Glutamatergic neuron (in vitro differentiated cells): ENCODE measurements at places on chromosomes 16 and 17.

GRCh38 chr16:30570636-30571444 is 674 bp downstream of the ZNF688 start:
- peak; percentile 44 for DNase-seq

DNA sequence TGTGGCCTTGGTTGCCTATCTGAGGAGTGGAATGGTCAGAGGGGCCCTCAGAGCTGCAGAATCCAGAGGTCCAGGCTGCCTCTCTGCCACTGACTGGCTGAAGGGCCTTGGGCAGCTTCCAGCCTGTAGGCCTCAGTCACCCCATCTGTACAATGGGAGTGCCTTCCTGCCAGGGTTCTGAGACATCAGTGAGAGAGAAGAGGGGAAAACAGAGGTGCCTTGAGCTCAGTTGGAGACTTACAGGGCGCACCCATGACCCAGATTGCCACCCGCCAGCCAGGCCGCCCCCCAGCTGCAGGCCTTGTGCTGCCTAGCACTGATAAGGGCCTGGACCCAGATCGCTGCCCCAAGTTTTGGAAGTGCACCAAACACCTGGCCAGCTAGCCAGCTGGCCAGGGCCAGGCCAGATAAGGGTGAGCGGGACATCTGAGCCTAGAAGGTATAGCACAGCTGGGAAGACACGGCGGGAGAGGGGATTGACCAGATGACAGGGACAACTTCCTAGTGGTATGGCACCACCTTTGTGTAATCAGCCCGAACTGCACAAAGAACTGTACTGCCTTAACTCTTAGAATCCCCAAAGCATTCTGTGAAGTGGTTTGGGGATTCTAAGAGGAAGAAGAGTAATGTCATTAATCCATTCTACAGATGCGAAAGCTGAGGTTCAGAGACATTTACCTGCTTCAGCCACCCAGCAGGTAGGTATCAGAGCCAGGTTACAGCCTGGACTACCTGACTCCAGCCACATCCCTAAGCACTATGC is 1.4 kb downstream of the SLC4A1 start:
- no peak for DNase-seq

DNA sequence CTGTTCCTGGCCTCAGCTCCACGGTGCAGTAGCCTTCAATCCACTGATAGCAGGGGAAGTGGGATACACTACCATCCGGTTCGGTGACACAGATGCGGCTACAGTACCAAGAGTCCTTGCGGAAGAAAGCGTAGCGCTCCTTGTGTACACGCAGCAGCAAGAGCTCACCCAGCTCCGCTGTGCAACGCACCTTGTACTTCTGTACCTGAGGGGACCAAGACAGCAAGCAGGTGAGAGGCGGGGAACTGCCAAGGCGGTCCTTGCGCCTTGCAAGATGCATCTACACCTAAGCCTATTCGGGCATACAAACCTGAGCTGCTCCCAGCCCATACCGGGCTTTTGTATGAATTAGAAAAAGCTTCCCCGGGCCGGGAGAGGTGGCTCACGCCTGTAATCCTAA is 1.5 kb downstream of the ALOXE3 start:
- DNase-seq = no peak

DNA sequence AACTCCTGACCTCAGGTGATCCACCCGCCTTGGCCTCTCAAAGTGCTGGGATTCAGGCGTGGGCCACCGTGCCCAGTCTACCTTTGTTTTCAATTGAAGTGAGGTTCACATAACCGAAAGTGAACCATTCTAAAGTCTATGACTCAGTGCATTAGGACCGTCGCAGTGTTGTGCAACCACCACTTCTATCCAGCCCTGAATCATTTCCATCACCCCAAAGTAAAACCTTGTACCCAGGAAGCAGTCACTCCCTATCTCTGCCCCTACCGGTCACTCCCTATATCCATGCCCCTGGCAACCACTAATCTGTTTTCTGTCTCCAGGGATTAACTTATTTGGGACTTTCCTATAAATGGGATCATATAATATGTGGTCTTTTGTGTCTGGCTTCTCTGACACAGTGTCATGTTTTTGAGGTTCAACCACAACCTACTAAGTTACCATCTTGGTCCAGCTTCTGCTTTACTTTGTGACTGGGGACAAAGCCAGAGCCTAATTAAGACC is 28.3 kb upstream of the CDC42EP4 start:
- no peak for DNase-seq

GRCh38 chr16:88365244-88365865 is 17.4 kb upstream of the ZNF469 start:
- DNase-seq = peak; percentile 5

GRCh38 chr17:4720787-4721186 is 10.4 kb downstream of the ARRB2 start:
- DNase-seq = no peak

DNA sequence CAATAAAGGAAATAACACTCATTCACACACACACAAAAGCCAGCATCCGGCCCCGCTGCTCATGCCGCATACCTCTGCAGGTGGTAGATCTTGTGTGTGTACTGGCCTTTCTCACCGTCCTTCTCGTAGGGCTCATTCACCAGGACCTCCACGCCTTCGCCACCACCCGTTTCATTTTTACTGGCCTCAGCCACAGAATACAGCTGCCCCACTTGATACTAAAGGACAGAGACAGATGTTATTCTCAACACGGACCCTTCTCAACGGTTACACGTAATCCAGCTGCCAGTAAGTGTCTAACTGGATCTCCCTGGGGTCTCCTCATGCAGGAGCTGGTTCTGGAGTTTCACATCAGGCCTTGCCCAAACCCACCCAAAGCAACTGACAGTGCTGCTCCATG is 9.7 kb downstream of the PITPNA start:
- no peak for DNase-seq

- no peak for DNase-seq
Observed at GRCh38 chr17:55121268-55121667, 143.5 kb upstream of the HLF start.

GRCh38 chr16:70700101-70701020 is 14.5 kb upstream of the MTSS2 start:
- DNase-seq = no peak

DNA sequence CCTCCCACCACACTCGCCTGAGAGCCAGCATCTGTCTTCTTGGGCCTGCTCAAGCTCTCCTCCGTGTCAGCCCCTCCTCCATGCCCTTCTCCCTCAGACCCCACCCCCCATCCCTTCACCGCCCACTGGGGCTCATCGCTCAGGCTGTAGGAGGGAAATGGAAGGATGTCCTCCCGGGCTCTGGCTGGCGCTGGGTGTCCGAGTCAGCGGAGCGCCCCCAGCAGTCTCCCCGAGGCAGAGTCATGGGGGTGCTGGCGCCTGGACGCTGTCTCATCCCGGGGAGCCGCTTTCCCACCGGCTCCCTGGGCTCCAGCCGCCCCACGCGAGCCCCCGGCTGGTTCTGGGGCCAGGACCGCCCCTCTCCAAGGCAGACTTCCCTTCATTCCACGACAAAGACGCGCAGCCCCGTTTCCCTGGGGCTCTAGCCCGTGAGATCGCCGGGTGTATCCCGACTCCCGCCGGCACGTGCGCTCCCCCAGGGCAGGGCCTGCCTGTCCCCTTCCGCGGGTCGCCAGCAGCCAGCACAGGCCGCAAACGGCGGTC is 428 bp upstream of the ANTKMT start:
- DNase-seq = peak; percentile 78

GRCh38 chr17:65370669-65371131 is 190.7 kb downstream of the AXIN2 start:
- no peak for DNase-seq

DNA sequence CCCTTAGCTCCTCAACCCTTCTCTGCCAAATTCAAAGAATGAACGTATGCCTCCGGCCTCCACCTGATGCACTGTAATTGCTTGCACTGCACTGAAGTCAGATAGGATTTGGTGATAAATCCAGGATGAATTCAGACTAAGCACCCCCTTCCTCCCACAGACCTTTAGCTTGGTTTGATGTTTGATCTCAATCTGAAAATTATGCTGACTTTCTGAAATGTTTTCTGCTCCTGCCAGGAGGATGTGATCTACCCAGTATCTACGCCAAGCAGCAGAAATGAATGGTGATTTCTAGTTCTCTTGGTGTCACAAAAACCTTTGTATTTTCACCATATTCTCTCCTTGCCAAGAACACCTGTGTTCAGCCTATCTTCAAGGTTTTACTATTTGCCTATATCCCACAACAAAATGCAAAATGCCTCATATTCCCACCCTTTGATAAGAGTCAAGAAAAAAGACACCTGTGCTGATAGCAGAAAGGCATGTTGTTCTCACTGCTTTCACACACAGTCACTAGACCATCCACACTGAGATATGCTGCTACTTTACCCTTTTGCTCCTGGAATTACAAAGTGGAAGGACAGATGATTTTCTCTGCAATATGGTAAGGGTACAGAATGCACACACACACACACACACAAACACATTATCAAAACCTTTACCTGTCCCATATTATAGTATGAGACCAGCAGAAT is 14.7 kb downstream of the RFFL start:
- DNase-seq = no peak

GRCh38 chr17:58352596-58353388 is 791 bp upstream of the SUPT4H1 start:
- DNase-seq = no peak

GRCh38 chr17:66115246-66115645 is 76.7 kb downstream of the CEP112 start:
- no peak for DNase-seq

GRCh38 chr17:77446940-77447634 is 306.3 kb downstream of the SEC14L1 start:
- no peak for DNase-seq

DNA sequence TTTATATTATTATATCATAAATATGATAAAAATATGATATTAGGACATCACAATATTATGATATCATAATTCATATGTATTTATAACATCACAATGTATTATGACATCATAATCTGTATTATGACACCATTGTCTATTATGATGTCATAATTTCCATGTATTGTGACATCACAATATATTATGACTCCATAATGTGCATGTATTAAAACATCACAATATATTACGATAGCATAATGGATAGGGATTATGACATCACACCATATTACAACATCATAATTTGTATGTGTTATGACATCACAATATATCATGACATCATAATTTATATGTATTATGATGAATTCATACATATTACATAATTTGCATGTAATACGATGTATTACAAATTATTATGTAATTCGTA is 1755.9 kb downstream of the TP53TG3F start:
- no peak for DNase-seq

DNA sequence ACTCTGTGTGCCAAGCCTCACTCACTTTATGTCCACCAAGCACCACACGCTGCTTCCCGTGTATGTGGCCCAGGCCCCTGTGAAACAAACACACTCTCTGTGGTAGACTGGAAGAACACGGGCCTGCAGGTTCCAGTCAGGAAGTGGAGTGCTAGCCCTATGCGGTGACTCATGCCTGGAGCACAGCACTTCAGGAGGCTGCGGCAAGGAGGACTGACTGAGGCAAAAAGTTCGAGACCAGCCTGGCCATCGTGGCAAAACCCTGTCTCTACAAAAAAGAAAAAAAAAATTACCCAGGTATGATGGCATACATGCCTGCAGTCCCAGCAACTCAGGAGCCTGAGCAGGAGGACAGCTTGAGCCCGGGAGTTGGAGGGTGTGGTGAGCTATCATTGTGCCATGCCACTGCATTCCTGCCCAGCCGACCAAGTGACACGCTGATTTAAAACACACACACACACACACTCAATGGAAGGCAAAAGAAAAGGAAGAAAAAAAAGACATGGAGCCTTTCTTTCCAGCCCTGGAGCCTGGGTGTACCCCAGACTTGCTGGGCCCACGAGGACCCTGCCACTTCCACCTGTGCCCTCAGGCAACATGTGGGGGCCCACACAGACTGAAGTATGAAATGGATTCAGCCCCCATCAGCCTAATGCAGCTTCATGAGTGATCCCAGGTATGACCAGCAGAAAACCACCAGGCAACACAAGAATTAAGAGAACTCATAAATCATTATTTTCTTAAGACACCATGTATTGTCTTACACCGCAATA is 126.6 kb downstream of the ANKRD11 start:
- no peak for DNase-seq

- DNase-seq = no peak
Observed at GRCh38 chr17:61750656-61751055, 112.7 kb downstream of the BRIP1 start.

- DNase-seq = no peak
Observed at GRCh38 chr17:56870081-56870651, 36.2 kb downstream of the DGKE start.

DNA sequence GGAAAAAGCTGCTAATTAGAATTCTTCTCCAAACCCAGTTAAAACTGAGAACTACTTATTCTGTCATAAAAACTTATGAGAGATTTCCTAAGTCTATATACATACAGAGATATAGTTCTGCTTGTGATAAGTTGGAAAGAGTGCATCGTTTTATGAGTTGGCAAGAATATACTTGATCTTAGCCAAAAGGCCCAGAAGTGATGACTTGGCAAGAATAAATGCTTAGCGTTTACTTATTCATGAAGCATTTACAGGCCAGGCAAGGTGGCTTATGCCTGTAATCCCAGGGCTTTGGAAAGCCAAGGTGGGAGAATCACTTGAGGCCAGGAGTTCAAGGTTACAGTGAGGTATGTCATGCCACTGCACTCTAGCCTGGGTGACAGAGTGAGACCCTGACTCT is 81.7 kb downstream of the CYB561 start:
- DNase-seq = no peak

DNA sequence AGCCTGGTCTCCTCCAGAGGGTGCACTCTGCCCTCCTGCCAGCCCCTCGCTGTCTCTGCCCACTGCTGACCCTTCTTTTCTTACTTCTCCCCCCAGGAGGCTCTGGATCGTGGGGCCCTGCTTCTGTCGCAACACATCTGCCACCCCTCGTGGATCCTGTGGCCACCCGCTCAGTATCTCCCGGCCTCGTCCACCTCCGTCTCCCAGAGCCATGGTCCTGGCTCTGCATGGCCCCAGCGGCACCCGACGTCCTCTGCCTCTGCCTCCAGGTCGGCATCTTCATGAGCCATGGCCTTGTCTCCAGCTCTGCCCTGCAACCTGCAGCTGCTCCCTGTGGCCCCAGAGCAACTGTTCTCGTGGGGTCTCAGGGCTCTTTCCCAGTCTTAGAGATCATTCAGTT is 12.1 kb upstream of the ACSF3 start:
- no peak for DNase-seq

DNA sequence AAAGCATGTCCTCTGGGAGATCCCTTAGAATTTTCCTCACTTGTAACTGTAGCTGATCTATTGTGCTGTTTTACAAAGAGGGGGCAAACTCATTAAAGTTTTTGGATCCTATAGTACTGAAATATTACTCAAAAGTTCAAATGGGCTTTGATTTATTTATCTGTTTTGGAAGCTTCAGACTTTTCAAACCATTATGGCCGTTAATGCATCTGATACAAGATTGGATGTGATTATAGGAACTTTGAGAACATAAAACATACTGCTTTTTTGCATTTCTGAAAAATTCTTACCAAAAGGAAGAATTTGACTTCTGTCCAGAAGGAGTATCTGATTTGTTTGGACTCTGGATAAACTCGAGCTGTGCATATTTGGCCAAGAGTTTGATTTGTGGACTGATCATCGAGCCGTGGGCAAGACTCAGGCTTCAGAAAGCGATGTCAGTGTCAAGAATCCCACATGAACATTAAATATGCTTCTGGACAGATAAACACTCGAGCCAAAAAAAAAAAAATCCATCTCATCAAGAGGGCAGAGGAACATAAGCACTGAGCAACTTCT is 8.2 kb upstream of the MARCHF10 start:
- DNase-seq = no peak

GRCh38 chr16:89623511-89624261 is 10.2 kb downstream of the DPEP1 start:
- no peak for DNase-seq

- DNase-seq = no peak
Observed at GRCh38 chr17:4206962-4207361, 56.8 kb downstream of the ANKFY1 start.

GRCh38 chr17:10162096-10162495 is 36.3 kb downstream of the GAS7 start:
- no peak for DNase-seq

- DNase-seq = peak; percentile 44
Observed at GRCh38 chr17:32876417-32877163, at the start of gene MYO1D. TSS of gene MYO1D (minus strand) at chr17:32877124. CDS start at chr17:32876872, 252 bp downstream.
